ENCODE measurements at places on chromosomes 16 and 17. TPM values are rescaled to one million over a fixed set of nuclear protein-coding genes. Genes with fewer than 3 reads are reported as not detected.

Gene SCN4A
- 0.05 TPM for total RNA-seq

Gene CYTH1
- 32.8 TPM for total RNA-seq

Gene TBC1D3E
- total RNA-seq: 3.8 TPM

Gene CLEC3A
- not detected for total RNA-seq

Gene PPM1D
- total RNA-seq: 16.1 TPM

Gene USP7
- total RNA-seq: 108 TPM

Gene RNU2-1
- 4,277 TPM for total RNA-seq

Gene TNFRSF17
- not detected for total RNA-seq

Gene MYH8
- not detected for total RNA-seq

Gene THOC6
- total RNA-seq: 53.1 TPM

DNA sequence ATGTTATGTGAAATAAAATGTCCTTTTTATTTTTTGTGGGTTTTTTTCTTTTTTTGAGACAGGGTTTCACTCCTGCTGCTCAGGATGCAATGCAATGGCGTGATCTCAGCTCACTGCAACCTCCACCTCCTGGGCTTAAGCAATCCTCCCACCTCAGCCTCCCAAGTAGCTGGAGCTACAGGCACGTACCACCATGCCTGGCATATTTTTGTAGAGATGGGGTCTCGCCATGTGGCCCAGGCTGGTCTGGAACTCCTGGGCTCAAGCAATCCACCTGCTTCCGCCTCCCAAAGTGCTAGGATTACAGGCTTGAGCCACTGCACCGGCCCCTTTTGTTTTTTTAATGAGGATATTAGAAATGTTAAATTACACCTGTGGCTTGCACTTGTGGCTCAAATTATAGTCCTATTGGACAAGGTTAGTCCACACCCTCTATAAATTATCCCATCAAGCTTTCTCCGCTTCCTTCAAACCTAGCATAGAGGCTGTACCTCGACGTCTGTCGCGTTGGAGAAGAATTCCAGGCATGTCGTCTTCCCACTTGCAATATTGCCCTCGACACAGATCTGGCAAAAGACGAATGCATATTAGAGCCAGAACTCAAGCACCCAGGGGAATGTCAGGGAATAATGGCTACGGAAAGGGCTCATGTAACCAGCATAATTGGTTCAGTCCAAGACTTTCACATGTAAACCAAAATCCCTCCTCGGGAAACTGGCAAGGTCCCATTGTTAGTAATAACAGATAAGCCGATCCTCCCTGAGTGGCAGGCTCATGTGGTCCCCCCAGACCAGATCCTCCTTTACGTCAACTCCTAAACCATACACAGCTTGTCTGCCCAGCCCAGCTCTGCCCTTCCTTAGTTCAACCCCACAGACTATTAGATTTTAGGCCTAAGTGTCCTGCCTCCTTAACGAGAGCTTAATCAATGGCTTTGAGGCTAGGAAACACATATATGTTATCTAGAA is 8.2 kb downstream of the TK2 start:
- DNase-seq: no peak

DNA sequence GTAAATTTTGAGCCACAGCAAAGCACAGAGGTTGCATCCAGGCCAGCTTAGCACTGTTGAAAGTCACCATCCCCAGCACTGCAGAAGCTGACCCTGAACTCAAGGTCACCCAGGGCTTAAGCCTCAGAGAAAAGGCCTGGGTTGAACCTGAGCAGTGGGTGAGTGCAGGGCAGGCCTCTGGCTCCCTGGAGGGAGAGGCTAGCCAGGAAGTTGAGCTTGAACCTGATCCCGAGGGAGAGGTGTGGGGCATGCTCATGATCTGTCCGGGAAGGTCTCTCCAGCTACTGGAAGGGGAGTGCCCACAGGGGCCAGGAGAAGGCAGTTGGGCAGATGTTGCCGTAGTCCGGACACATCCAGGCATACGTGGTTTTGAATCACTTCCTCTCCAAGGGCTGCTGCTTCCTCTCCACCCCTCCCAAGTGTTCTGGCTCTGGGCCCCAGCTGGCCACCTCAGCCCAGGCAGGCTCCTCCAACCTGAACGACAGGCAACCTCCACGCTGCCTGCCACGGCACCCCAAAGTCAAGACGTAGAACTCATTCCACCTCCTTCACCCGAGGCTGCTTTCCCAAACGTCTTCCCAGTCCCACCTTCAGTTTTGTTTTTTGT is 18.4 kb downstream of the CARHSP1 start:
- peak; percentile 93 for DNase-seq

- no peak for DNase-seq
Measured at GRCh38 chr16:72278301-72278700, 106.3 kb upstream of the PMFBP1 start.

DNA sequence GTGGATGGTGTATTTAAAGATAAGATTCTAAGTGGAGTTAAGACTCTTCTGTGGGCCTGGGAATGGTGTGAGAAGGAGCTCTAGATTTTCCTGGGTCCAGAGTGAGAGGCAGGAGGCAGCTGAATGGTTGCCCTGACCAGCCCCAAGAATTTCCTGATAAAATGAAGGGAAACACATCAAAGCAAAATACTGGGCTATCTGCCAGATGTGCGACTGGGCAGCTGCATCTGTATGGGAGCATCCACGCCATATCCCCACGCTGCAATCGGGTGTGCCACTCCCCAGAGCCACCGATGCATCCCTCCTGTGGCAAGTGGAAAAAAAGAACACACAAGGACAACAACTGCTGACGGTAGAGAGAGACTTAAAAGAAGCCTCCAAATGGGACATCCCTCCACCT is 84.3 kb upstream of the COX10 start:
- no peak for DNase-seq

GRCh38 chr17:8801135-8801840 is 2.1 kb upstream of the MFSD6L start:
- no peak for DNase-seq

DNA sequence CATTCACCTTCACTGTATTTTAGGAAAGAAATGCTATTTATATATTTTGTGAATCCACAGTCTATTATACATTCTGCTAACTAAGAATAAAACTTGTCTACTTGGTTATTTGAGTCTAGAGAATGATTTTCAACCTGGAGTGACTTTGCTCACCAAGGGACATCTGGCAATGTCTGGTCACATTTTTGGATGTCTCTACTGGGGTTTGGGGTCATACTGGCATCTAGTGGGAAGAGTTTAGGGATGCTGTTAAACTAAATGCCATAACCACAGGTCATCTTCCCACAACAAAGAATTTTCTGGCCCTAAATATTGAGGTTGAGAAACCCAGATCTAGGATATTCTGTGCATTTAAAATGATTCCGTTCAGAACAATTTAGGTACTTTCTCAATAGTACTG is 26.0 kb downstream of the KCNJ16 start:
- DNase-seq: peak; percentile 24

DNA sequence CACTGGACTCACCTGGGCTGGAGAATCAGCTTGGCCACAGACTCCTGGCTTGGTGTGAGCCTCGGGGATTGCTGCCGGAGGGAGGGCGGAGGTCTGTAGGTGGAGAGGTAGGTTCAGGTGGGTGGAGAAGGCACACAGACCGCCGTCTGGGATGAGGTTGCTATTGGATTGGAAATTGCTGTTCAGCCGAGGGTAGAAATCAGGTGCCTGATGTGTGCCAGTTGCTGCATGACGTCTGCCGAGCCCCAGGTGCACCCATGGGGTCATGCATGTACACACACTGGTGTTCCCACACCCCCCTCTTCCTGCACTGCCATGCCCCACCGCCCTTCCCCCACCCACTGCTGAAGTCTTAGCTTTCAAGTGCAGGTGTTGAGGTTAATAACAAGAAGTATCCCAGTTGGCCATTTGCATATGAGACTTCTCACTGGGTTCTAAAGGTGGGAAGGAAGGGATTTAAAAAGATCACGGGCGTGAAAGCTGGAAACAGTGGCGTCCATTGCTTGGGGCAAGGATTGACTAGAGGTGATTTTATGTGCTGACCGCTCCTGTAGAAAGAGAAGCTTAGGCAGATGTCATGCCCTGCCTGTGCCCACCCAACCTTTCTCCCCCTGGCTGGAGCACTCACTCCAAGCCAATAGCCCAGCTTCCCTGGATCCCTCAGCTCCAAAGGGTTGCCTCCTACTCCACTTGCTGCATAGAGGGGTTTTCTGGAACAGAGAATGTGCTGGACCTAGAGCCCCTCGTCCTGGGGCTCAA is 193.6 kb downstream of the CCDC182 start:
- DNase-seq: no peak

DNA sequence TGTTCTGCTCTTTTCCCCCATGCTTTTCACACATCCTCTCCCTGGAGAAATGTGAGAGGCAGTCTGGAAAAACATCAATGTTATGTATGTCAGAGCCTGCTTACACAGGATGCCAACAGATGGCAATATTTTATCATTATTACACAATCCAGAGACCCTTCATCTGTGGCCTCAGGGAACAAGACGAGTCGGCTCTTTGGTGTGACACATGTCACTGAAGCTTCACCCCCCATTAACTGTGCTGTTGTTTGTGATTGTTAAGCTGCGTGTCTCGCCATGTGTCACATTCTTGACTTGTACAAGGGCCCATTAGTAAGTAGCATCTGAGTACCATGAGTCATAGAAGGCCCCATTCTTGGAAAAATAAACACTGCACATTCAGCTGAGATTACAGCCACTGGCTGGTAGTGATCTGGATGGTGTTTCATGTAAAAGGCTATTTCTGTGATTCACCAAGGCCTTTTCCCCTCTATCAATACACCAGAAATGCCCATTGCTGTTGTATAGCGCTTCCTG is 682.1 kb upstream of the SOX9 start:
- DNase-seq: peak; percentile 87

DNA sequence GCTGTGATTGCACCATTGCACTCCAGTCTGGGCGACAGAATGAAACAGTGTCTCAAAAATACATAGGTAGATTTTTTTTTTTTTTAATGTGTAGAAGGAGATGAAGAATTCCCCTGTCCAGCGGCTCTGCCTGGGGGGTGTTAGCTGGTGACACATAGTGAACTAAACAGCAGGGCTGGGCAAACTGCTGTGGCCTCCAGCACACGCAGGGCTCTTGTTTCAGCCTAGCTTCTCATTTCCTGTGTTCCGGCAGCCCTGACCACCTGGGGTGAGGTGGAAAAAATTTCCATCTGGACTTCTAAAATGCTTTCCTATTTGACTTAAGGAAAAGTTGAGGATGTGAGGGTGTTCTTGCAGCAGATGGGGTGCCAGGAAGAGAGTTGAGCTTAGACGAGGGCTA is 33.3 kb upstream of the RGS9 start:
- DNase-seq: peak; percentile 75

GRCh38 chr16:83366228-83366627 is 441.6 kb upstream of the HSBP1 start:
- no peak for DNase-seq

DNA sequence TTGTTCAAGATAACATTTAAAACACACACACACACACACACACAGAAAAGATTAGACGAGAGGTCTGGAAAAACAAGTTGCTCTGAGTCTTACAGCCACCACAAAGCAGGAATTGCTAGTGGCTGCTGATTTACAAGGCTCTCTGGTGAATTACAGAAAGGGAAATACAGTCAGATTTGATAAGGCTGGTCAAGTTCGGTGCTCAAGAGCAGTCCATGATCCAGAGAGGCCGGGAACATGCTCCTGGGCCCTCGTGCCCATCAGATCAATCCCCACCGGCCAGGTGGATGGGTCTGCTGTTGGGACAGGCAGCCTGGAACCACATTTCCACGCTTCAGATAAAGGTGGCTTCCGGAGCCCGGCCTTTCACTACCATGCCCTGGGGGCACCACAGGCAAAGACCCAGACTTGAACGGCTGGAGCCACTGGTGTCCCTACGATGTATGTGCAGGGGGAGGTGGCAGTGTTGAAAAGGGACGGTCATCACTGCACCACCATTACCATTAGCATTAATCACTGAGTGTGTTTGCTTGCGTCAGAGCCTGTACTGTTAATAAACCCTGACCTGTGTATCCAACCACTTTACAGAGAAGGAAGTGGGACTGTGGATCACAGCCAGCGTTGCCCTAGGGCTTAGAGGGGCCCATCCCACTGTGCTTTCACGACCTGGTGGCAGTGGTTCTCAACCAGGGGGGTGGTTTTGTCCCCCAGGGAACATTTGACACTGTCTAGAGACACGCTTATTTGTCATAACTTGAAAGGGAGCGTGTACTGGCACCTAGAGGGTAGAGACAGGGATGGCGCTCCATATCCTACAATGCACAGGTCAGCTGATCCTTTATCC is 95.1 kb downstream of the XYLT1 start:
- no peak for DNase-seq

DNA sequence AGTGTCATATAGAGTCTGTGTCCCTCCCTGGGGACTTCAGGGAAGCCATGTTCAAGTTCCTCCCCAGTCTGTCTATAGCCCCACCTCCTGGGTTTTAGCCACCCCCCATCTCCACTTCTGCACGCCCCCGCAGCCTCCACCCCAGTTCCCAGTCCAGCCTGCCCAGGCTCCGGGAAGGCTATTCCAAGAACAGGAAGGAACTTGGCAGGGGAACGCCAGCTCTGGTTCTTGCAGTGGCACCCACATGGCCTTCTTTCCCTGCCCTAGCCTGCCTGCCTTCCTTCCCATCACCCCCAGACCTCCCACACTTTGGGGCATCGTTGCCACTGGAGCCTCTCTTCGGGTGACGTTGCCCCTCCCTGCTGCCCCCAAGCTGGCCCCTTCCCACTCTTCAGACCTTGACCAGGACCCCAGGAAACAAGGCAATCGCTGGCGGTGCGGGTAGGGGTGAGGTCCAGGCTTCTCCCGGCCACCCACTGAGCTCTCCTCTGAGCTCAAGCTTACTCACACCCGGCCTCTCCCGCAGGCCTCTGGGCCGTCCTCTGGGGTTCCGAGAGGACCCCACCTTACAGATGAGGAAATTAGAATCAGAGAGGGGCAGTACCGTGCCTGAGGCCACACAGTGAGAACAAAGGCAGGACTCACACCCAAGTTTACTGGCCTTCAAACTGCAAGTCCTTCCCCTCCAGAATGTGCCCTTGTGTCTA is 9.2 kb upstream of the CES4A start:
- peak; percentile 71 for DNase-seq

DNA sequence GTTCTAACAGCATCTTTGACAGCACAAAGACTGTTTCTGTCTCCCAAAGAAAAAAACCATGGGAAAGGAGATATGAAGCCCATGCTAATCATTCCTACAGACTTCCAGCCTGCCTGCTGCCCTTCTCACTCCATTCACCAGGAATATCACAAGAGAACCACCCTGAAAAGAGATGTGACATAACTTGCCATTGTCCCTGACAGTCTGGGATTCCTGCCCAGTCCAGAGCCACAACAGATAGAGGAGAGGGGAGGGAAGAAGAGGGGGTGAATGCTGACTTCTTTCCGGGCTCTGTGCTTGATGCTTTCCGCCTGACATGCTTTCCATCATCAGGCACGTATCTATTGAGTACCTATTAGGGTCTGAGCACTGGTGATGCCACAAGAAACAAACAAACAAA is 31.6 kb upstream of the ASIC2 start:
- no peak for DNase-seq

All from MCF 10A (cell line).